ENCODE measurements at places on chromosomes 3 and 15.
A peak's percentile ranks its signal among the peaks of the same experiment; 100 is the strongest.

DNA sequence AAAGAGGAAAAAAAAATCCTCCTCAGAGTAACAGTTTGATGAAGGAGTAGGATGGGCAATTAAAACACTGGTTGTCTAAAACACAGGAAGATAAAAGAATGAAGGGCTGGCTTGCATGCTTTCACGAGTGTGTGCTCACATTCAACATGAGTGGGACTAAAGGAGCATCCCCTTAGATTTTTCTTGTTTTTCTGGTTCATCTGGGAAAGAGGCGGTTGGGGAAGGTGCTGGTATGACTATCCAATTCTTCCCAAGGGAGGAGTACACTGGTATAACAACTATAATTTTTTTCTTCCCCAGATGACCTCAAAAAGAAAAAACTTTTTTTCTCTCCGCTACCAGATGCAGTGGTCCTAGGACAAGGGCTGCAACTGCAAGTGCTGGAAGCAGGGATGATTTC is 143.7 kb downstream of the MYO9A start:
- no peaks in the 10 kb centered on the region for H3K36me3 ChIP-seq
- H3K4me3 ChIP-seq = no peak overlapping the region
- no peak overlapping the region for H3K27ac ChIP-seq
- H3K27me3 ChIP-seq = no peaks in the 10 kb centered on the region

- H3K4me3 ChIP-seq = no peak overlapping the region
- H3K36me3 ChIP-seq = no peaks in the 10 kb centered on the region
- H3K27ac ChIP-seq = no peak overlapping the region
Observed at GRCh38 chr3:67898916-67899315, 244.5 kb upstream of the SUCLG2 start.

DNA sequence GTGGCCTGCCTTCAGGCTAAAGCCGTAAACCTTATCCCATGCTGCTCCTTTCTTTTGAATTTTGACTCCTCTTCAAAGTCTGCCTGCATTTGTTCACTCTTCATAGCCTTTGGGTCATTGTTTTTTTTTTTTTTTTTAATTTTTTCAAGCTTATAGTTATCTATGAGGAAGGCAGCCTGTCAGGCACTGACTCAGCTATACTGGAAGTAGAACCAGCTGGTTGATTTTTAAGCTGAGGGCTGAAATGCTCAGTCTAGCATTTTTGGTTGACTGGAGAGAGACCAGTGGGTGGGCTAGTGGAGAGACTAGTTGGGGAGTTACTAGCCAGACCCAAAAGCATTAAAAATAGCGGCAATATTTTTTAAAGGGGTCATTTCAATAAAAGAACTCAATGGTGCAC is 44.1 kb downstream of the C3orf20 start:
- H3K27ac ChIP-seq = no peak overlapping the region
- no peaks in the 10 kb centered on the region for H3K36me3 ChIP-seq
- H3K4me1 ChIP-seq = peaks cover 14% of the 10 kb centered on the region
- no peak overlapping the region for H3K4me3 ChIP-seq

GRCh38 chr3:183524476-183524875 is 31.0 kb downstream of the KLHL6 start:
- no peaks in the 10 kb centered on the region for H3K36me3 ChIP-seq
- no peak overlapping the region for H3K4me3 ChIP-seq
- no peak for DNase-seq
- H3K27ac ChIP-seq = no peak overlapping the region

- no peak for DNase-seq
- H3K36me3 ChIP-seq = peaks cover 3% of the 10 kb centered on the region
- H3K27me3 ChIP-seq = no peaks in the 10 kb centered on the region
- H3K4me1 ChIP-seq = peaks cover 5% of the 10 kb centered on the region
Observed at GRCh38 chr15:85651548-85651947, 143.2 kb downstream of the KLHL25 start.

DNA sequence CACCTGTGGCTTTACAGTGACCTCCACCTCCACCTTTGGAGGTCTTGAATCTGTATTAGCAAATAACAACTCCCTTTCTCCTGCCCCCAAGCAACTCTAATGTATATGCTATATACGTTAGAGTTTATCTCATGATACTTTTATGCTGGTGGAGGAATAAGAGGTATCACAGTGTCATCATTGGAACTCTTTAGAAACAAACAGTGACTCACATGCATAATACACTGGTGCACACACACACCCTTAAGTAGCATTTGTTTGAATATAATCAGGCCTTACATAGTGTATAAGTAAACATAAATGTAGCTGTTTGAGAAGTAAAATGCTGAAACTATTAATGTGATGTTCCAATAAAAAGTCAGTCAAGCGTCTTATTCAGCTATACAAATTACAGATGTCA is 280.2 kb upstream of the C2CD4B start:
- H3K4me3 ChIP-seq = peak overlapping the region; percentile 4
- H3K36me3 ChIP-seq = no peaks in the 10 kb centered on the region
- DNase-seq = peak; percentile 60
- H3K4me1 ChIP-seq = peaks cover 21% of the 10 kb centered on the region
- peak overlapping the region; percentile 93 for H3K27ac ChIP-seq
- H3K27me3 ChIP-seq = no peaks in the 10 kb centered on the region

DNA sequence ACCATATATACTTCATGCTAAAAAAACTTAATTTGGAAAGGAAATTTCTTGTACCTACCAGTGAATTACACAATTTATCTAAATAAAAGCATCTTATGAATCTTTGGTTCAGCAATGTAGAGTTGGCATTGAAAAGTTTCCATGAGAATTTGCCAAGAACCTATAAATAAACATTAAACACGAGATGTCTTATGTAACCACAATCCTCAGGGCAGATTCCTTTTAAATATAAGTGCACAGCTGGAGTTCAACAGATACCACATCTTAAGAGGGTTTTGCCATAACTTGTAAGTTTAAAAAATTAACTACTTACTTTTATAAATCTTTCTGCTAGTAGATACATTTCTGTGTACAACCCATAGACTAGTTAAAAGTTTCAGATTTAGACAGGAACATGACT is 499.3 kb upstream of the ARRDC4 start:
- no peak overlapping the region for H3K4me3 ChIP-seq
- H3K27me3 ChIP-seq = no peaks in the 10 kb centered on the region
- no peaks in the 10 kb centered on the region for H3K36me3 ChIP-seq
- no peak overlapping the region for H3K27ac ChIP-seq
- H3K4me1 ChIP-seq = no peaks in the 10 kb centered on the region

DNA sequence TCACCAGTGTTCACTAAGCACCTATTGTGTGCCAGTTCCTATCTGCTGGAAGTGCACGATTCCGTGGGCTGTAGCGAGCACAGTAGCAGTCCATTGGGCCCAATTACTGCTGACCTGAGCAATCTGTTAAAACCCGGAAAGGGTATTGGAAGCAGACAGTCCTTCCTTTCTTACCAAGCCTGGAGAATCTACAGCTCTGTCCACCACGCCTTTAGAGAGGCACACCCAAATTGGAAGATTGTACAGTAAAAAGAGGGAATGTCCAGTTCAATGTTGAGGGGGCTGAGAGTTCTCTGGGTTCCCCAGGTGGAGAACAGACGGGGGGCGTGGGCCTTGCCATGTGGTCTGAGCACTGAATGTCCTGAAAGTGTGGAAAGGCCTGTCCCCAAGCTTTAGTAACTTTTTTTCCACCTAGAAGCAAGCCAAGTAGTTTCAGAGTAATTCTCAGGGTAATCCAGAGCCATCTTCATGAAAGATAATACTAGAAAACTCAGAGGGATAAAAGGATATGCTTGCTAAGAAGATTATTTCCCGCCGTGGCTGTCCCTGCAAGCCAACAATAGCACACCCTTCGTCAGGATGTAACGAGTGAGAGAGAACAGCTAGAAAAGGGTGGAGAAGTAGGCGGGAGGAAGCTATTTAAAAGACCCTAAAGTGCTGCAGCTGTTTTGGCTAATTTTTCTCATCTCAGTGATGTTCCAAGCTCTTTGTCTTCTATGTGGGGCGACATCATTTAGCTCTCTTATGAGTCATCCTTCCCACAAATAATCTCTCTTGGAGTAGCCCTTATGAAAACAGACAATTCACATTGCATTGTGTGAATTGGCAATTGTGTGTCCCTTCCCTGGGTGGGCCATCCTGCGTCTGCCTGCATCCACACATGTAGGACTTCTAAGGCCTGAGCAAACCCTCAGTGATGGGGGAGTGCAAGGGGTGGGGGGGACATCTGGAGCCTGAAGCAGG is 181.0 kb downstream of the ATG7 start:
- H3K4me3 ChIP-seq = no peak overlapping the region
- 0 out of 2 replicates have a peak, but pooled peaks cover 5% of the 10 kb centered on the region for H3K36me3 ChIP-seq
- H3K4me1 ChIP-seq = peaks cover 9% of the 10 kb centered on the region
- H3K27me3 ChIP-seq = no peaks in the 10 kb centered on the region

DNA sequence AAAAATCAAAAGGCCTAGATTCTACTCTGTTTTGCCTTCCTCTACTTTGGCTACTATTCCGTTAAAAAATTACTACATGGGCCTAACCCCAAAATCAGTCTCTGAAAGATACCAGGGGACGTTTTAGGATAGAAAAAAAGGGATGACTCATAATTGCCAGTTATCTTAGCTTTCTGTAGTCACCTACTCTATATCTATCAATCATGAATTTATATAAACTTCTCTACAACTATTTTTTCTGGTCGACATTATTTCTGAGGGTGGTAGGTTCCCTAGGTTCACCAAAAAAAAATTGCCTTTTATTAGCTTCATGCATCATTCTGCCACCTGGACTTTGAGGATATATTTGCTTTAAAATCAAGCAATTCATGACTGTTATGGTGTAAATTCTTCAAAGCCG is 36.5 kb downstream of the RAF1 start:
- no peaks in the 10 kb centered on the region for H3K36me3 ChIP-seq
- H3K27me3 ChIP-seq = no peaks in the 10 kb centered on the region
- no peak overlapping the region for H3K27ac ChIP-seq
- peaks cover 6% of the 10 kb centered on the region for H3K4me1 ChIP-seq
- DNase-seq = no peak
- no peak overlapping the region for H3K4me3 ChIP-seq

GRCh38 chr15:38196076-38196475 is 56.6 kb upstream of the SPRED1 start:
- H3K4me3 ChIP-seq = no peak overlapping the region
- peak overlapping the region; percentile 84 for H3K27ac ChIP-seq
- no peaks in the 10 kb centered on the region for H3K27me3 ChIP-seq
- peaks cover 35% of the 10 kb centered on the region for H3K4me1 ChIP-seq
- no peaks in the 10 kb centered on the region for H3K36me3 ChIP-seq

- H3K27ac ChIP-seq = no peak overlapping the region
- no peak for DNase-seq
- peaks cover 37% of the 10 kb centered on the region for H3K27me3 ChIP-seq
Observed at GRCh38 chr3:115651599-115651998, 28.3 kb downstream of the GAP43 start.

- peak overlapping the region; percentile 34 for H3K27ac ChIP-seq
- no peaks in the 10 kb centered on the region for H3K27me3 ChIP-seq
- H3K4me3 ChIP-seq = no peak overlapping the region
- peak; percentile 73 for DNase-seq
- peaks cover 29% of the 10 kb centered on the region for H3K4me1 ChIP-seq
Observed at GRCh38 chr3:146222204-146223046, 28.5 kb downstream of the PLSCR4 start.

DNA sequence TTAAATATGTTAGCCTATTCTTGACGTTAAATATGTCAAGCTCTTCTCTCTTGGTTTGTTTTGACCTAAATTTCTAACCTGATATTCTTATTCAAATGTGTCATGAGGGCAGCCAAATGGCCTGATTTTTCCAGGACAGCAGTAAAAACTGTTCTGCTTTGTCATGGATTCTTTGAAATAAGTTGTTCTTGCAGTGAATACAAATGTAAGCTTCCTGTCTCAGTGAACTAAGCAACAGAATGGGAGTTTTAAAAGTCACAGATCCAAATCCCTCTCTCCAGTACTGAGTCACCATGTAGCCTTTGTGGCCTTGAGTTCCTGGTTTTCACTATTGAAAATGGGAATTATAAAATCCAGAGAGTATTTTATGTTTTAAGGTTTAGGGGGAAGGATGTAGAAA is 301.8 kb downstream of the NLGN1 start:
- H3K27ac ChIP-seq = no peak overlapping the region
- H3K27me3 ChIP-seq = no peaks in the 10 kb centered on the region
- DNase-seq = no peak
- no peaks in the 10 kb centered on the region for H3K4me1 ChIP-seq
- H3K36me3 ChIP-seq = no peaks in the 10 kb centered on the region
- no peak overlapping the region for H3K4me3 ChIP-seq

DNA sequence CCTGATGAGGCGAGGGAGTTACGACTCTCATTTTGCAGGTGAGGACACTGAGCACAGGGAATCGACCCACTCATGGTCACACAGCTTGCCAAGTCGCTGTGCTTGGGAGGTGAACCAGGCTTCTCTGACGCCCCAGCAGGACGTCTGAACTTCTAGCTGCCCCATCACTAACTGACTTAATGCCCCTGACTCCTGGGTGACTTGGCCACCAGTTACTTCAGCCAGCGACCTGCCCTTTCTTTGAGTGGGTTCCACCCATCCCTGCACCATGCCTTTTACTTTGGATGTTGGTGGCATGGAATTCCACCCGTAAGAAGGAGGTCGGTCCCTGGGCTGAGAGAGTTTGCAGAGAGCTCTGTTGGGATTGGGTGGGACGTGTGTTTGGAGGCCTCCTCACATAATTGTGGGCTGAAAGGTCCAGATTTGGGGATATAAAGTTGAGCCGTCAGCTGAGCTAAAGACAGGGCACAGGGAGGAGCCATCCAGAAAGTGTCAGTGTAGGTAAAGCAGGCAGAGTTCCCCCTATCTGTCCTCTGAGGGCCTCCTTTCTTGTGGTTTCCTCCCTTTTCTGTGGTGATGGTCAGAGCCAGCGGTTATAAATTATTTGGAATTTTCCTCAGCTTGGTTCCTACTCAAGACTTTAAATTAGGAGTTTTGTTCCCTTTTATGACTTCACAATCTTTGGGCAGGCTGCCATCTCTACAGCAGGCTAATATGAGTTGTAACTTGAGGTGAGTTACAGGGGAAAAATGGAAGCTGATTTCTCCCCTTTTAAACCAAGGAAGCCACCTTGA is 55.0 kb downstream of the FLNB start:
- H3K36me3 ChIP-seq = peaks cover 5% of the 10 kb centered on the region
- no peak overlapping the region for H3K4me3 ChIP-seq
- no peaks in the 10 kb centered on the region for H3K27me3 ChIP-seq
- no peak overlapping the region for H3K27ac ChIP-seq
- peak; percentile 55 for DNase-seq

DNA sequence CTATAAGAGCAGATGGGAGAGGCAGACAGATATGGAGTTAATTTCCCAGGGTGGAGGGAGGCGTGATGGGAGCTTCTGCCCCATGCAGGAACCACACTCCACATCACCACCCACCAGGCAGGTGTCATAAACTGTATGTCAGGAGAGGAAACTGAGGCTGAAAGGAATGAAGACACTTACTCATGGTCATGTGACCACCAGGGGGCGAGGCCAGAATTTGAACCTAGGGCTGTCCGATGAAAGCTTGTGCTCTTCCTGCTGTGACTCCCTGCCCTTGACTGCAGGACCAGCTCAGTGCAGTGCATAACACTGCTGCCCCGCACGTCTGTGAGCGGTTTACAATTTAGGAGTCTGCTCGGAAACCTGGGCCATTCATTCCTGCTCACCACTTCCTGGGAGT is 28.8 kb downstream of the NUP210 start:
- H3K27ac ChIP-seq = no peak overlapping the region
- no peaks in the 10 kb centered on the region for H3K4me1 ChIP-seq
- no peak for DNase-seq

- H3K36me3 ChIP-seq = no peaks in the 10 kb centered on the region
- no peak overlapping the region for H3K27ac ChIP-seq
- peak; percentile 9 for DNase-seq
Observed at GRCh38 chr15:95894407-95894956, 436.0 kb upstream of the NR2F2 start.

GRCh38 chr15:59299929-59300617 is 72.6 kb downstream of the MYO1E start:
- no peaks in the 10 kb centered on the region for H3K27me3 ChIP-seq
- no peaks in the 10 kb centered on the region for H3K36me3 ChIP-seq
- peaks cover 75% of the 10 kb centered on the region for H3K4me1 ChIP-seq
- H3K4me3 ChIP-seq = peak overlapping the region; percentile 41
- DNase-seq = peak; percentile 96
